ENCODE measurements at places on chromosomes 5 and 9.

DNA sequence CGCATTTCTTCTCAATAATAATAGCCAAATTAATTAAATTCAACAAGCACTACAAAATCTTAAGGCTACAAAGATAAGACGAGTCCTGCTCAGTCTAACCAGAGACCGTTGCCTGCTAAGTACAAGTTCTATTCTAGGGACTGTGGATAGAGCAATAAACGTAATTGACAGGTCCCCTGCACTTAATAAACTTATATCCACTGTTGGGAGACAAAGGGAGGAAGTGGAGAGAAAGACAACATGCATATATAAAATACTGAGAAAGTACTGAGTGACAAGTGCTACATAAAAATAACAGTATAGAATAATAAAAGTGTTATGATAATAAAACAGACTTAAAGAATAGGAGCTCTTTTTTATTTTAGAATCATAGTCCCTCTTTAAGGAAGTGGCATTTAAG, 158.1 kb downstream of the MLLT3 start:
- DNase-seq = no peak

DNA sequence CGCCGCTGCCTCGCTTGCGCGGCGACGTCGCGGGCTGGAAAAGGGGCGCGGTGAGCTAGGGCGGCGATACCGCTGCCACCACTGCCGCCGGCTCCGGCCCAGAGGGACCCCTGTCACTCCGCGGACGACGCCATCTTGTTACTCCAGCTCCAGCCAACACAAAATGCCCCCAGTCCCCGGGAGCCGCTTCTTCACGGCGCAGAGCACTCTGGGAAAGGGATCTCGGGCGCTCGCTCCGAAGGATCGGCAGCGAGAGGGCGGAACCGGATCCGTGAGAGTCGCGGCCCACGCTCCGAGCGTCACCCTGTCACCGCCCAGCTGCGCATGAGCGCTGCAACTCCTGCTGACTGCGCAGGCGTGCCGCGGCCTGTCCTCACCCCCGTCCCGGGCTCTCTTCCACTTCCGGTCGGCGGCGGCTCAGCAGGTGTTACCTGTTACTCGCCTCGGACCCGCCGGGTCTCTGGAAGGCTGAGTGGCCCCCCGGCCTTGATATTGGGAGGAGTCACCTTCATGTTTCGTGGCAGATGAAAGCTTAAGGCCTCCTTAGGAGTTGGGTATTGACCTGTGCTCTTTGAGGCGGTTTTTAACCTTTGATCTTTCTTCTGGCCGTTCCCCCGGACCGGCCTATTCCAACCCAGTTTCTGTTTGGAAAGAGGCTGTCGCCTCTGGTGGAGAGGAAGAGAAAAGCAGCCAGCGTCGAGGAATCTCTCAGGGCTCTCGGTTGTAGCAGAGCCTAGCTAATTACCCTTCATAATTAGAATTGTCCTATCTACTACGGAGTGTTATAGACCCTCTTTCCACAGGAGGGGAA, at the start of gene CSNK1A1:
Gene CSNK1A1, minus strand, starts transcription at position 213 of the 811 bp plus-strand sequence. CDS start 475 bp downstream, outside the sequence.
- peak; percentile 97 for DNase-seq

DNA sequence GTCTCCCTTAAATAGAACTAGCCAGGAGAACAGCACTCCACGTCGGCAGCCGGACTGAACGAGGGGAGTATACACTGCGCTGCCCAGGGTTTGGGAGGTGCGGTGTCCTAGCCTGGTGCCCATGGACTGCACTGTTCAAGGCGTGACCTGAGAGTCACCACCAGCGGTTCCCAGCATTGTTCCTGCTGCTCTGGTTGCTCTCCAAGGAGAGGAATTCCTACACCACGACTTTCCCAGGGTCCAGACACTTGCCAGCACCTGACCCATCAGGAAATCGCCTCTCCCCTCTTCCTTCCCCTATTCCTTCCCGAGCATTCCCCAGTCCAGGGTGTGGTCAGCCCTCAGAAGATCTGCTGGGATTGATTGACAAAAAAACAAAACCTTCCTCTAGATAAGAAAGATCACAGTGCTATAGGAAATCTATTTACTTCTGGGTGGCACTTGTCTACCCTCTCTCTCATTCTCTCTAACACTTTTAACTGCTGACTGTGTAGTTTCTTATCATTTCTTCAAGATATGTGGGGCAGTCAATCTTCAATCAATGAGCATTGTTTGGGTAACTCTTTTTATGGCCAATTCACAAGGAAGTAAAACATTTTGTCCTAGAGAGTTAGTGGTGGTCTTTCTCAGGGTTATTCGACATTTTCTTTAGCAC, 297.8 kb upstream of the ACTBL2 start:
- no peak for DNase-seq

GRCh38 chr5:88691945-88692868, 190.8 kb downstream of the MEF2C start:
- no peak for DNase-seq

GRCh38 chr5:42950456-42951292, 89.4 kb downstream of the ANXA2R start:
- peak; percentile 36 for DNase-seq

DNA sequence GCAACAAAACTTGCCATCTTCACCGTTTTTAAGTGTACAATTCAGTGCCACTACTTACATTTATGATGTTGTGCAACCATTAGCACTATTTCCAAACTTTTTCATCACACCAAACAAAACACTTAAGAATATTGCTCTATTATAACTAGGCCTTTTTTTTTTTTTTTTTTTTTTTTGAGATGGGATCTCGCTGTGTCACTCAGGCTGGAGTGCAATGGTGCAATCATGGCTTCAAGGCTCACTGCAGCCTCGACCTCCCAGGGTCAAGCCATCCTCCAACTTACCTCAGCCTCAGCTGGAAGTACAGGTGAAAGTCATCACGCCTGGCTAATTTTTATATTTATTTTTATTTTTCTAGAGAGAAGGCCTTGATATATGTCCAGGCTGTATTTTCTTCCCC, 22.3 kb upstream of the LMNB1 start:
- DNase-seq = no peak

GRCh38 chr5:147515269-147515668, 5.4 kb upstream of the DPYSL3 start:
- no peak for DNase-seq

- DNase-seq = no peak
Observed at GRCh38 chr5:84260140-84260539, 124.5 kb downstream of the EDIL3 start.

DNA sequence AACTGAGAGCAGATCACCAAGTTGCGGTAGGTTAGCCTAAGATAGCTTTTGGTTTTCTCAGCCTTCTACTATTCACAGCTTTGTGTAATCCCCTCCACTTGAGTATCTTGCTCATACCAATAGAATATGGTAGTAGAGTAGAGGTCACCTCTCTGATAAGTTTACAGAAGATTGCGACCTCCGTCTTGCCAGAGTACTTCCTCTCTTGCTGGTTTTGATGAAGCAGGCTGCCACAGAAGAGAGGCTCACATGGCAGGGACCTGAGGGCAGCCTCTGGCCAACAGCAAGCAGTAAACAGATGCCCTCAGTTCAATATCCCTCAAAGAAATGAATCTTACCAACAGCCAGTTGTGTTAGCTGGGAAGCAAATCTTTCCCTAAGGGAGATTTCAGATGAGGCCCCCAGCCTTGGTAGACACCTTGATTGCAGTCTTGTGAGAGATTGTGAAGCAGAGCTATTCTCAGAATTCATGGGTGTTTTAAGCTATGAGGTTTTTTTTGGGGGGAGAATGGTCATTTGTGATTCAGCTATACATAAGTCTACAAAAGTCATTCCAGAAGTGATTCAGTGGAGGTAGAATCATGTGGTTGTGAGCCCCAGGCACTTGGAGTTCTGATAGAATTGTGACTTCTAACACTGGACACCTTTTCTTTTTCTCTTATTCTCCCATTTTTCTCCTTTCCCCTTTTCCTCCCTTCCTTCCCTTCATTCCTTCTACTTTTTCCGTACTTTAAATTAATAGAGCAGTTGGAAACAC, 22.7 kb upstream of the CDKN2B start:
- no peak for DNase-seq

DNA sequence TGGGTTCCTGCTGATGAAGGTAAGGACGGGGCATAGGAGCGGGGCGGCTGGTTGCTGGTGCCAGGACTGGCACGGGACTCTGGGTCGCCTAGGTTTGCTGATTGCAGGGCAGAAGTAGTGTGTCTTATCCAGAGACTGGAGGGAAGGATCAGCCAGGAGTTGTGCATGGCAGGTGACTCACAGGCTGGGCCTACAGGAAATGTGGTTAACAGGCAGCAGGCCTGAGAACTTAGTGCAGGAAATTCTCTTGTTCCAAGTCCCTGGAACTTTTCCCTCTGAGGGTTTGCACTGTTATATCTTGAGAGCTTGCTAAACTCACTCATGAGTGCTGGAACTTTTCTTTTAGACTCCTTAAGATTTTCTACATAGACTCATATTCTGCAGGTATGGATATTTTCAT, 95.1 kb downstream of the ANXA2R start:
- no peak for DNase-seq

All from stimulated activated CD8-positive, alpha-beta memory T cell treated with anti-CD3 and anti-CD28 coated beads, Interleukin-4, amount 100 ng/mL, for 4 hours (primary cell).